Common myeloid progenitor, CD34-positive (primary cell): ENCODE measurements at places on chromosomes 6 and 20.
A peak's percentile ranks its signal among the peaks of the same experiment; 100 is the strongest.

DNA sequence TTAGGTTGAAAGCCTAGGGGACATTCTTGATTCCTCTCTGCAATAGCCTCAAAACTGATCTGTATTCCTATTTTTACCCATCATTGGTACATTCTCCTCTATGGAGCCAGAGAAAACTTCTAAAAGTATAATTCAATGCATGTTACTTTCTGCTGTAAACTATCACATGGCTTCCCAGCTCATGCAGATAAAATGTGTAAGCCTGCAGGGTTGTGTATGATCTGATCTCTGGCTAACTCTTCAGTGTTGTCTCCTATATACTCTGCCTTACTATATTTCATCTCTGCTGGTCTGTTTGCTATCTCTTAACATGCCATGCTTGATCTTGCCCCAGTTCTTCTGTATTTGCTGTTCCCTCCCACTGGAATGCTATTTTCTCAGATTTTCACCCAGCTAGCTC is 323.3 kb upstream of the RSPO3 start:
- DNase-seq, result no peak

- DNase-seq, result no peak
Measured at GRCh38 chr6:150598858-150599198, 857 bp upstream of the PLEKHG1 start.

- no peak for DNase-seq
Measured at GRCh38 chr20:24617080-24617432, 147.6 kb downstream of the SYNDIG1 start.

- no peak for DNase-seq
Measured at GRCh38 chr6:39421383-39422225, 99.1 kb upstream of the KCNK16 start.

DNA sequence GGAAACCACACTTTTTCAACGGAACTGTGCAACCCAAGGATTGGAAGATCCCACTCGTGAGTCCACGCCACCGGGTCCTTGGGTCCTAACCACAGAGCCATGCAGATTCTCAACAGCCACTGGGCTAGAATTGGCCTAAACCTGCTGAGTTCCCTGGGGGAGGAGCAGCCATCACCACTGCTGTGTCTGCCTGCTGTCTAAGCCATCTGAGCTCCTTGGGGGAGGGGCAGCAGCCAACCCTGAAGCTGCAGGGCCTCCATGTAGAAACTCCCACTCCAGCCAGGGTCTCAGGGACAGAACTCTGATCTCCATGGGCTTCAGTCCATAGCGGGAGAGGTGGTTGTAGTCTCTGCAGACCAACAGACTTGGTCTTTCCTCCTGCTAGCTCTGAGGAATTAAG is 154.6 kb upstream of the VGLL2 start:
- no peak for DNase-seq

DNA sequence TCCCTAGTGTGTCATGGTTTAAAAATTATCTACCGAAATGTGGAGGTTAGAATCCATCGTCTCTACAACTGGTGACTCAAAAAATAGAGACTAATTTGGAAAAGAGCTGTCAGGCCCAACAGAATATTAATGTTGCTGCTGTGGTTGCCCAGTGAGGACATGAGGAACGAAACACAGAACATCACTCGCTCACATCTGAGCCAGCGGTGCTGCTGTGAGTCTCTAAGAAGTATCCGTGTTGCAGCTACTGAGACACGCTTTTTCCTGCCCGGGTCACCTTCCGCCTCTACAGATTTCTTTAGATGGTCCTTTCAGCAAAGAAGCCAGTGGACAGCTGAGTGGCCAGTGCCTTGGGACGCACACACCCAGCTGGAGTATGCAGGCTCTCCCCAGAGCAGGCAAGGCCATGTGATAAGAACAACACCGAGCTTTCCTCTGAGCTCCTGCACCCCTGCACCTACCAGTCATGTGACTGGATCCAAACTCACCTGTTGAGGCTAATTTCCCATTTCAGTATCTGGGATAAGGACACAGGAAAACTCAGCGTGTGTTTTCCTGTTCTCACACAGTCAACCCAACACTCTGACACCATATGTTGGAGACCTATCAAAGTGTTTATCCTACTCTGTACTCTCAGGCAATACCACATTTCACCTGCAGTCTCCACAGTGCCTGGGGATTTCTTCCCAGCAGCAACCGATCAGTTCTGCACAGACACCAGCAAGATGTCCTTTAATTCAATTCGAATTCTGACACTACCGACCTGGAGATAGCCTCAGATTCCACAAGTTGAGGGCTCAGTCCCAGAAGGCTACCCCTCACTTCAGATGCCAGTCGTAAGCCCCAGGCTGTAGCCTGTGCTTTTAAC is 119.0 kb upstream of the RPS6KA2 start:
- DNase-seq, result no peak

DNA sequence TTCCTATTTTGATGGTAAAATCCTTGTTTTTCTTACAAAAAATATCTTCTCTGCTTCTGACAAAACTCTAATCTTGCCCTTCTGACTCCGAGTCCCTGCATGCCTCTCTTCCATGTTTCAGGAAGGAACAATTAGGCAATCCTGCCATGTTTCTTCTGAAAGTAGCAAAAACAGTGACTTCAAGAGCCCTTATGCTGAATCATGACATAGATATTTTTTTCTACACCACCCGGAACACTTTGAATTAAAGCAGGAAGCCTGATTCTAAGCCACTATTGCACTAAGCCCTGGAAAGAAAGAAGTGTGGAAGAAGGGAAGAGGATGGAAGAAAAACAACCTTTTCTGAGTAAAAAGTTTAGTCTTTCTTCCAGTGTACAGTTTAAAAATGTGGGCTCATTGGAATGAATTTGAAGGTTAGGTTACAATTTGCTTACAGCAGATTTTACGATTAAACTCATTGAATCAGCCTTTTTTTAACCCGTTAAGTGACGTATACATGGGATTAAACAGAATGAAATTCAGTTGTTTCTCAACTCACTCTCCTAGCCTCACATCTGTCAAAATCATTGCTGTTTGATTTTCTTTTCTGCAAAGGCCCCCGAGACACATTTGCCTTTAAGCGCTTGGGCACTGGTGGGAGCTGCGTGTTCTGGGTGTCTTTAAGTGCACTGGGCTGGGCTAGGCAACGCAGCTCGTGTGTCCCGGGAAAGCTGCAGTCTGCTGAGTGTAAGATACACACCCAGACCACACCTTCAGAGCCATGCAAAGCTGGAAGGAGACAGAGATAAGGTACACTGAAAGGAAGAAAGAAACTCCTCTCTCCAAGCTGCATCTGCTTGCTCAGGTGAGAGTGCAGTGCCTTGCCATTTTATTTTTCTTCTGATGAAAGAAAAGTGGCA is 159.4 kb upstream of the CITED2 start:
- DNase-seq, result peak; percentile 63

- no peak for DNase-seq
Measured at GRCh38 chr6:13700232-13700631, 11.4 kb downstream of the RANBP9 start.

DNA sequence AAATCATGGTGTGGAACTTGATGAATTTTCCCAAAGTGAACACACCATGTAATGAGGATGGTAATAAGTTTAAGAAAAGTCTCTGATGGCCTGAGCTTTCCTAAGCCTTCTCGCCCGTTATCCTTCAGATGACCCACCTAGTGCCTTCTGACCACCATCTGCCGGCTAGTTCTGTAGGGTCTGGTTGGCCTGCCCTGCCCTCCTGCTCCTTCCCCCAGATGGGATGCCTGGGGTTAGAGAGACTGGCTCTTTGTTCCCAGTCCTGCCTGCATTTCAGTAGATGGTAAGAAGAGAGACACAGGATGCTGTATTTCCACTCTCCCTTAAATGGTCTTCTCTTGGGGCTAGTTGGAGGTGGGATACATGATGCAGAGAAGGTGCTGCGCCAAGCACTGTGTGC is 43.0 kb downstream of the TIAM2 start:
- DNase-seq, result no peak

DNA sequence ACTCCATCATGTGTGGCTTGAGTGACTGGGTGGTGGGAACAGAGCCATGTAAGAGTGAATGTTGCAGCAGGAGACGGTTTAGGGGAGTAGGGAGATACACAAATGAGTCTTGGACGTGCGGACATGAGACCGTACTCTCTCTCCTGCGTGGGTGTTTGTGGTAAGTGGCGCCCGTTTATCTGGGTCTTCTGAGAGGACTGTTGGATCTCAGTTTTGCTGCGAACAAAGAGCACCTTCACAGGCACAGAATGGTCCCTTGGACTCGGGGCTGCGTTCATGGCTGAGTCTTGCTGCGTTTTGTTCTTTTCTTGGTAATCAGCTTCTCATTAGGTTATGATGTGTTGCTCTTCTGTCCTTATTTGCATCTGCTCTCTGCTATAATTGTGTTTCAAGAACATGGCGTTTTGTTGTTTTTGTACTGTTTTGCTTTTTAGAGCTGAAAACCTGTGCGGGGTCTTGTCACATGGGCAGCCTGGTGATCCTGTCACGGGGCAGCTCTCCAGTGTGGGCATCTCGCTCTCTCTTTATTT is 28.5 kb downstream of the STK35 start:
- DNase-seq, result no peak

DNA sequence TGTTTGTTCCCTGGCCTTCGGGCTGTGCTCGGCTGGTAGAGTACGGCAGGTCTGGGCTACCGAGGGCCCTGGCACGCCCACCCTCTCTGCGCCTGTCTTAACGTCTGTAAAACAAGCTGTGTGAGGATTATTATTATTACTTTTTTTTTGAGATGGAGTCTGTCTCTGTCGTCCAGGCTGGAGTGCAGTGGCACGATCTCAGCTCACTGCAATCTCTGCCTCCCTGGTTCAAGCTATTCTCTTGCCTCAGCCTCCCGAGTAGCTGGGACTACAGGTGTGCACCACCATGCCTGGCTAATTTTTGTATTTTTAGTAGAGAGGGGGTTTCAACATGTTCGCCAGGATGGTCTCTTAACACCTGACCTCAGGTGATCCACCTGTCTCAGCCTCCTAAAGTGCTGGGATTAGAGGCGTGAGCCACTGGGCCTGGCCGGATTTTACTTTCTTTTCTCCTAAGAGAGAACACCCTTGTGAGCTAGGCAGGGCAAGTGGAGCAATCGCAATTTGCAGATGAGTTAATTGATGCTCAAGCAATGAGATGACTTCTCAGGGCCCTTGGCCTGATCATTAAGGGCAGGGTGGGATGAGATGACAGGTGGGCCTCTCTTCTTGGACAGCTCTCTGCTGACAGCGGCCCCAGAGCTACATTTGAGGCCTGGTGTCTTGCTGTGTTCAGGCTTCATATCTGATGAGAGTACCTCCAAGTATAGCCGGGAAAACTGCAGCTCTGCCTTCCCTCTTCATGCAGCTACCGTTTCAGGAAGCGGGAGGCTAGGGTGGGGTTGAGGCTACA is 859 bp upstream of the SMIM29 start:
- no peak for DNase-seq

- no peak for DNase-seq
Measured at GRCh38 chr20:47551222-47551621, 49.5 kb downstream of the NCOA3 start.

GRCh38 chr20:51359947-51360346 is 182.6 kb downstream of the NFATC2 start:
- DNase-seq, result no peak

GRCh38 chr20:59010995-59011873 is 4.2 kb upstream of the CTSZ start:
- no peak for DNase-seq

GRCh38 chr6:108825326-108825725 is 22.9 kb upstream of the ARMC2 start:
- no peak for DNase-seq

- DNase-seq, result no peak
Measured at GRCh38 chr6:6964675-6965074, 143.1 kb upstream of the RREB1 start.

DNA sequence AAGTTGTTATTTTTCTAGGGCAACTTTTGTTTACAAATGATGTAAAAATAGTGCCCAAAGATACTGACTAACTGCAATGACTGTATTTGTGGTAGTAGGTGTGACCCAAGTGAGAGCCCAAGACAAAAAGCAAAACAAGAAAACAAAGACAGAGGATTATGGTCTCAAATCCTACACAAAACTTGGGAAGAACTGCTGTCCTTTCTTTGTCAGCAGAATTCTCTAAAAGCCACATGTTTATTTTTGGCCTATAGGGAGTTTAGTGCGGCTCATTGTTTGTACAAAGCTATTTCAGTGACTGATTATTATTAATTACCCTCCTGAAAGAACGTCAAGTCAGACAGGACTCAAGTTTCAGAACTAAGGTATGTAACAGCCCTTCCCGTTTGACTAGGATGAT is 509.2 kb upstream of the SLC35B3 start:
- no peak for DNase-seq

- no peak for DNase-seq
Measured at GRCh38 chr6:107703606-107704005, 120.5 kb downstream of the SCML4 start.

DNA sequence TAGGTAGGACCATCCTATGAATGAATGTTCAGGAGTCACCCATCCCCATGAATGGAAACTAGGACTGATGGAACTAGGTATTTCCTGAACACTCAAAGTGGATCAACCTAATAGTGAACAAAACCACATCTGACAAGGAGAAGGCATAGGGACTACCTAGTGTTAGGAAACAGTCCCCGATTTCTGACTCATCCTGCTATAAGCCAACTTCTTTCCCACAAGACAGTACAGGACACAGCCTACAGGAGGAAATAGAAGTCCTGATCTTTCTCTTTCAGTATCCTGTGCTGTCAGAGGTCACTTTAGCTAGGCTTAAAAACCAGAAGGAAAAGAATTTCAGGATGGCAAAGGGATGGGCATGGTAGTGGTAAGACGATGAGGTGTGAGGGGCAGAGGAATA is 19.5 kb upstream of the GMDS start:
- DNase-seq, result no peak

DNA sequence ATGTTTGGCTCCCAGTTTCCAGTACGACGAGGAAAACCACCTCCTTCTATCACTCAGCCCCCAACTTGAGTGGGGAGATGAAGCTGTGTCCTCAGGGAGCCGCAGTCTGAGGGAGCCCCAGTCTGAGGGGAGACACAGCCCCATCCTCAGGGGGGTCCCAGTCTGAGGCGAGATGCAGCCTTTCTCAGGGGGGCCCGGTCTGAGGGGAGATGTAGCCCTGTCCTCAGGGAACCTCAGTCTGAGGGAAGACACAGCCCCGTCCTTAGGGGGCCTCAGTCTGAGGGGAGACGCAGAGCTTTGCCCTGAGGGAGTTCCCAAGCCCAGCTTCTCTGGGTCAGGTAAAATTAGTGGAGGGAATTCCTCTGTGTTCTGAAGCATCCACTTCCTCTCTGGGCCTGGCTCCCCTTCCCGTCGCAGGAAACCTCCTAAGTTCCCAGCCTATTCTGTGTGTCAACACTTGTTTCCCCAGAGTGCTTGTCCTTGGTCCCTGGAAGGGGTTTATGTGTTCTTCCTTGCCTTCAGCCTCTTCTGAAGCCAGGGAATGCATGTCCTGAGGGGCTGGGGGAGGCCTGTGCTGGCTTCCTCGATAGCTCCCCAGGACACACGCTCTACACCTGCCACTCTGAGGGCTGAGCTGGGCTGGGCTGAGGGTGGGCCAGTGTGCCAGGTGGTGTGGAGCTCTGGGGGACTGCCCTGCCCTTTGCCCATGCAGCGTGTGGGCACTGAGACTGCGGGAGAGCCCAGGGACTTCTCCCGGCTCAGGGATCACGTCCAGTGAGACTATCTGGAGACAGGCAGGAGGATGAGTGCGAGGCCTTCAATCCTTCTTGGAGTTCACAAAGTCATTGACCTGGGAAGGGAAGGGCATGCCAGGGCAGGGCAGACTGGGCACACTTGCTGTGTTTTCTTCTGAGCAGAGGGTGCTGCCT is 55.4 kb downstream of the VEGFA start:
- DNase-seq, result no peak
